ENCODE measurements at places on chromosomes 3 and 15.

DNA sequence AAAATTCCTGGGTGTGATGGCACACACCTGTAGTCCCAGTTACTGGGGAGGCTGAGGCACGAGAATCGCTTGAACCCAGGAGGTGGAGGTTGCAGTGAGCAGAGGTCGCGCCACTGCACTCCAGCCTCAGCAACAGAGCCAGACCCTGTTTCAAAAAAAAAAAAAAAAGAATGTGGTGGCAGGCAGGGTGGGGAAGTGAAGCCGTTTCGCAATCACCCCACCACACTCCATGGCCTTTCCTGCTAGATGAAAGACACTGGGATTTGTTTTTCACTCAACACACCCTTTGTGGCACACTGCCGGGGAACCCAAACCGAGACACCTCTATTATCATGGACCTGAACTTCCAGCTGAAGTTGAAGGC lies 172.4 kb upstream of the IQSEC1 start:
- DNase-seq = no peak

DNA sequence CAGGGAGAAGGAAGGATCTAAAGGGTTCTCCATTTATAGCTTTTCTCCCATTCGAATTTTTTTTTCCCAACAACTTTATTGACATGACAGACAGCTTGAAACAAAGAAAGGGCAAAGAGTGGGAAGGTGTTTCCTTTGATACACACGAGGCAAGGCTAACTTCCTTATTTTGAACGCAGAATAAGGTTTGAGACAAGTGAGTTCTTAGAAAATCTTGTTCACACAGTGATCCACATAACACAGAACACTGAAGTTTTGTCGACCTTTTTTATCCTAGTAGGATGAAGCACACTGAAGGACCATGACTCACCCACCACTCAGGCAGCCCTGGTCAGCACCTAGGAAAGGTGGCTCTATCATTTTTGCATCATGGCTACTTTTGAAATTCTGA lies 425.8 kb upstream of the MDFIC2 start:
- DNase-seq = no peak

DNA sequence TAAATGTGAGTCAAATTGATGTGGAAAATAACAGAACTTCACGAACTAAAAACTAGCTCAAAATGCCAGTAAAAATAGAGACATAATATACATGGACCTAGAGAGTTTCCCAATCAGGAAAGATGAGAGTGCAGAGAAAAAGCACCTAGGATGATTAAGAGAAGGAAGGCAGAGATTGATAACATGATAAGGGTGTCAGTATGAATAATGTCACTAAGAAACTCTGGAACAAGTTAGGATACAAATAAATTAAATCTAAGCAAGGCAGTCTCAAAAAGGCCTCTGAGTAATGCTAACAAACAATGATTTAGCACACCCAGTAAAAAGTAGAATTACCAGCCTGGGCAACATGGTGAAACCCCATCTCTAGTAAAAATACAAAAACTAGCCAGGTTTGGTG lies 304.7 kb upstream of the DPPA4 start:
- no peak for DNase-seq

GRCh38 chr3:51340013-51340829 lies 44.9 kb upstream of the MANF start:
- DNase-seq = no peak

DNA sequence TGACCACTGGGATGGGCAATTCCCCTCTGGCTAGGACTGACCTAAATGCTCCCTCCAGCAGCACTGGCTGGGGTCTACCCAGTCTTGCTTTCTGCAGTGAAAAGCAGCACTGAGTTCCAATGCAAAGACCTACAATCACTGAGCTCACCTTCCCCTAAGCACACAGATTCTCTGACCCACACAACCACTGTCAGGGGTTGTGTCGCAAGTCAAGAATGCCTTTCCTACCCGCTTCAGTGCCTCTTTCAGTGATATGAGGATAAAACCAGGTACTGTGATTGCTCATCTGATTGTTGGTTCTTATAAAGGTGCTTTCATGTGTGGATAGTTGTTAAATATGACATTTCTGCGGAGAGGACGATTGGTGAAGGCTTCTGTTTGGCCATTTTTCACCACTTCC lies 345.6 kb downstream of the GAP43 start:
- DNase-seq = no peak

GRCh38 chr3:187593451-187593850 lies 76.7 kb downstream of the SST start:
- no peak for DNase-seq

Measured in brain (organoid and tissue), 16 donors.